ENCODE measurements at places on chromosomes 6 and 20. TPM values are rescaled to one million over a fixed set of nuclear protein-coding genes. Genes with fewer than 3 reads are reported as not detected.

Gene TRIM40
- not detected for total RNA-seq

Gene ARHGAP40
- total RNA-seq = 1.7 TPM

Gene TNNC2
- not detected for total RNA-seq

Gene TTBK1
- 1.7 TPM for total RNA-seq

Gene PTGIS
- 33.3 TPM for total RNA-seq

Gene UBE2V1
- total RNA-seq = 117 TPM

Gene MAD2L1BP
- total RNA-seq = 33.3 TPM

Gene NNAT
- 114 TPM for total RNA-seq

Gene AIF1
- 0.59 TPM for total RNA-seq

Gene TMC2
- total RNA-seq = not detected

Gene ULBP1
- total RNA-seq = 8.2 TPM

Gene BTN1A1
- total RNA-seq = 0.36 TPM

Gene ME1
- 4.2 TPM for total RNA-seq

Gene RNF182
- 2.8 TPM for total RNA-seq

Gene PLN
- 0.45 TPM for total RNA-seq

Data from type B pancreatic cell (in vitro differentiated cells).